ENCODE measurements at places on chromosomes 7 and 10.

GRCh38 chr10:31820778-31821369 is 107.8 kb downstream of the ARHGAP12 start:
- no peak for DNase-seq

GRCh38 chr10:128764190-128764589 is 638.0 kb upstream of the MKI67 start:
- no peak for DNase-seq

DNA sequence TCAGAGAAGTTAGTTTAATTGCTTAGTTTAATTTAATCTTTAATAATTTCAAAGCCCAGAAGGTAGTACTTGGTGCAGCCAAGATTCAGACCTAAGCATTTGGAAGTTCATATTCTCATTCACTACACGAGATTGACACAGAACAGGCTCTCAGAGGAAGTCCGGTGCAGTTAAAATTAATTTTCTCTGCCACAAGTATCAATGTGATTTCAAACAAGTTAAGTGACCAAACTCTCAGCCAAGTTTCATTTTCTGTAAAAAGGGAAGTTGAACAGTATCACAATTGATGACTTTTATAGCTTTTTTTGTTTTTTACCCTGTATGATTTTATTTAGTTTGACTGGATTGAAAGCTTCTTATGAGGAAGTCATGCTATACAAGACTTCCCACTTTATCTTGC is 1494.9 kb upstream of the LRRTM3 start:
- no peak for DNase-seq

DNA sequence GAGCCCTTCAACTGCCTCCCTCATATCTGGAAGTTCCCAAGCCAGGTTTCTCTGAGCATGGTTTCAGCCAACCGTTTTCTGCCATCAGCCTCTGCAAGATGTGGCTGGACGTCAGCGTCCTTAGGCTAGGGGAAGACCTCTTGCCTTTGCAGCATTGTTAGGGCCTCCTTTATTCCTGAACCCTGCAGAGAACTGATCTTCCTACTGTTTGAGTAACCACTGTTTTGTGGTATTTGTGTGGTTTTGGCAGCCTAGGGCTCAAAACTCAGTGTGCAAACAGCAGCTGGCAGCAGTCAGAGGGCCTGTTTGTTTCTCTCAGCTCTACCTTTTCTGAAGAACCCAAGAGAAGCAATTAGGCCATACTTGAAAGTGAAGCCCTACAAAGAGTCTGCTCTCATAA is 83.4 kb upstream of the SEMA3E start:
- no peak for DNase-seq

DNA sequence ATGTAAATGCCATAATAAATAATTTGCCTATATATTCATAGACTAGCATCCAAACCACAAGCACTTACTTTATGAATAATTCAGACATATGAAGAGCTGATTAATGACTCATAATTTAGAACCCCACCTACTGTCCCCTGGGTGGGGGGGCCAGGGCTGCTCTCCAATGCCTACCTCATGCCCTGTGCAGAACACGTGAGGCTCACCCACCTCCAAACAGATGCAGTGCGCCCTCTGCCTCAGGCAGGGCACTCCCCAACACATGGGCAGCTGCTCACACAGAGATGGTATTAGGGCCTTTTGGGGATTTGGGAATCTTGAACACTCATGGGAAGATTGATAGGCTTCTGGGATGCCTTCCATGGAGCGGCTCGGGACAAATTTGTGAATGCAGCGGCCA is 75.1 kb upstream of the INSIG1 start:
- no peak for DNase-seq

- no peak for DNase-seq
These were observed 531.3 kb downstream of the ATRNL1 start for GRCh38 chr10:115624448-115624847.

GRCh38 chr7:97014145-97014750 is 8.9 kb downstream of the DLX6 start:
- no peak for DNase-seq

- no peak for DNase-seq
These were observed 4.8 kb upstream of the FAM24B start for GRCh38 chr10:122884166-122884565.

GRCh38 chr7:66304536-66304935 is 99.4 kb downstream of the TPST1 start:
- DNase-seq: no peak

- DNase-seq: no peak
These were observed 44.4 kb downstream of the FOXI2 start for GRCh38 chr10:127781412-127781811.
